Right renal cortex interstitium (tissue), 3 donors: ENCODE measurements at places on chromosomes 1 and 21. TPM values are rescaled to one million over a fixed set of nuclear protein-coding genes. Genes with fewer than 3 reads are reported as not detected.

The LENEP gene
- not detected for polyA plus RNA-seq

The OR6K3 gene
- polyA plus RNA-seq, result 0.07 TPM

The EDARADD gene
- 7.0 TPM for polyA plus RNA-seq

The GNAT2 gene
- not detected for polyA plus RNA-seq

The REN gene
- polyA plus RNA-seq, result 197 TPM

The RBM11 gene
- 4.7 TPM for polyA plus RNA-seq

The C1orf226 gene
- polyA plus RNA-seq, result 15.3 TPM

The FCRL2 gene
- polyA plus RNA-seq, result 0.11 TPM

The KRTAP7-1 gene
- polyA plus RNA-seq, result not detected

The C1orf56 gene
- 11.3 TPM for polyA plus RNA-seq

DNA sequence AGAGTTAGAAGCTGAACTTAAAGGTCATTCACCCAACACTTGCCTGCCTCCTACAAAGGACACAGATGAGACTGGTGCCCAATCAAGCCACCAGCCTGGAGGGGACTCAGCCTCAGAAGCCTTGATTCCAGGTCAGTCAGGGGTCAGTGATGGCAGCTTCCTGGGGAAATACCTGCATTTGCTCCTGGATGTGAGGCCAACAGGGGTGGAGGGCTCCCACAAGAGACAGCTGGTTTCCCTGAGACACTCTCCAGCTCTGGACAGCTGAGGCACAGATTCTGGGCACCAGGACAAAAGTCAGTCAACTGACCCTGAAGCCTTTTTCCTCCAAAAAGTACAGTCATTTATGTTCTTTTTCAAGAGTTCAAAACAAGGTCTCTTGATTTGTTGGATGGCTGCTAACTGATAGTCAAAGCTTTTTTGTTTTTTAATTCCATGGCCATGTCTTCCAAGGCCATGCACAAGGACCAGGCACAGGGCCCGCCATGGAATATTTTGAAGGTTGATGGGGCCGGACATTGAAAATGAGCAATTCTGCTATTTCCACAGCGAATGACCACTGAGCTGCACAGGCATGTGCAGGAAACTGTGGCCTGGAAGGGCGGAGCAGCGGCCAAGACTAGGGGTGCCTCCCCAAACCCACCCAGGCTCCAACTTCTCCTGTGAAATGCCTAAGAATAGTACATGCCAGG, 1.8 kb downstream of the C2CD2 start:
- no peak for DNase-seq

DNA sequence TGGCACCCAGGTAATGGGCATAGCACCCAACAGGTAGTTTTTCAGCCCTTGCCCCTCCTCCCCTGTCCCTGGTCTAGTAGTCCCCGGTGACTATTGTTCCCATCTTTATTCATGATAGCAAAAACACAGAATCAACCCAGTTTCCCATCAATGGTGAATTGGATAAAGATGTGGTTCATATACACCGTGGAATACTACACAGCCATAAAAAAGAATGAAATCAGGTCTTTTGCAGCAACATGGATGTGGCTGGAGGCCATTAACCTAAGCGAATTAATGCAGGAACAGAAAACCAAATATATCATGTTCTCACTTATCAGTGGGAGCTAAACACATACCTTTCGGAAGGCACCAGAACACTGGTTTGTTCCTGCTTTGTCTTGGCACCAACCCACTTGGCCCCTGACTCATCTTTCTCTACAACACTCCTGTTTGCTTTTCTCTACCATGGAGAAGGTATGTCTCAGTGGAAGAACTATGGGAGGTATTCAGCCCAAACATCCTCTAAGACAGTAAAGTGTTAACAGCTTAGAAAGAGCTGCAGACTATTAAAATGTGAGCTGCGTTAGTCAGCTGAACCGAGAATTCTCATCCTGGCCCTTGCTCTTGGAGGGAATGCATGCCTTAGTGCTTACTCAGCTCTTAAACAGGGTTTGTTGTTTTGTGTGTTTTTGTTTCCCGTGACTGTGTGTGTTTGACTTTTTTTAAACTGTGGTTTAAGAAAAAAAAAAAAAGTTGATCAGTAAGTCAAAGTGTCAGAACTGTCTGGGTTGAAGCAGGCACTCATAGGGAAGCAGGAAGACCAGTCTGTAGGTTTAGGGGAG, 203.0 kb downstream of the TOMM20 start:
- DNase-seq, result no peak

GRCh38 chr21:38268864-38269575, 12.2 kb downstream of the KCNJ15 start:
- DNase-seq, result no peak

- DNase-seq, result no peak
Observed at GRCh38 chr1:178752891-178753290, 27.8 kb downstream of the RALGPS2 start.

DNA sequence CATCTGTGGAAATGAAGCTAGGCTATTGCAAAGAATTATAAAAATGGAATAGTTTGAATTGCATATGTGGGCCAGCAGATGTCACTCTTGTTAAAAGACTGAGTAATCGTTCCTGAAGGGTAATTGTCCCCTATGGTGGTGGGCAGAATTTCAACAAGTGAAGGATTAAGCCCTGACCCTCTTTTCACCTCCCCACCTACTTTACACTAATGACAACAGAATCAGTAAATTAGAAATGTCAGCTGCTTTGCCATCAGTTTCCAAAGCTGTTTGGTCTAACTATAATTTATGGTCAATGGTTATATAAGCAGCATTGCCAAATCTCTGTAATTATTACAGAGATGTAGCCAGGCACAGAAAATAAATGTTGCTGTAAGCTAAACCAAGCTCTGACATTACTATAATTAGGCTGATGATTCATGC, 898.6 kb downstream of the AMY1C start:
- no peak for DNase-seq

- DNase-seq, result no peak
Observed at GRCh38 chr1:7501084-7501491, 270.0 kb upstream of the VAMP3 start.

GRCh38 chr1:173112129-173112528, 61.4 kb upstream of the TNFSF18 start:
- DNase-seq, result no peak

- DNase-seq, result no peak
Observed at GRCh38 chr1:164769486-164770130, 210.6 kb downstream of the PBX1 start.

DNA sequence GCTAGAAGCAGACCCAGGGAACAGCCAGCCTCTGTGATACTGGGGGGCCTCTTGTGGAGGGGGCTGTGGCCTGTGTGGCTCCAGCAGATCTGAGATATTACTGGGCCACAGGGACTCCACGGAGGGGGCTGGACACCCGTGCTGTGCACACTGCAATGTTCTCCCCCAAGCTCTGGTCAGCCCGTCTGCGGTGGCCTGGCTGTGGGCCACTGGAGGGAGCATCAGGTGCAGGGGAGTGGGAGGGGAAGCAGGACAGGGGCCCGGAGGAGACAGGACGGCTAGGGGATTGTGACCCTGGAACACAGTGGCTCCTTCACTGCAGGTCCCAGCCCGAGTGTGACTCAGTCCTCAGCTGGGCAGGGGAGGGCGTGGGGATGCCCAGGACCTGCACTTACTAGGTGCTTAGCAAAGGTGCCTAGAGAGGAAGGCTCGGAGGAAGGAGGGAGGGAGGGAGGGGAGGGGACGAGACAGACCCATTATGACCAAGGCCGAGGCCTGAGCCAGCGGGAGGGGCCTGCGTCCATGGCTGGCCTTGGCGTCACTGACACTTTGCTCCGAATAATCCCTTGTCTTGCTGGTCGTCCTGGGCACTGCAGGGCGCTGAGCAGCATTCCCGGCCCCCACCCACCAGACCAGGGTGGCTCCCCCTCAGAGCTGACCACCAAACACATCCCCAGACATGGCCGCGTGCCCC, 44.2 kb downstream of the PRDM16 start:
- DNase-seq, result no peak

GRCh38 chr1:87673748-87674147, 345.1 kb downstream of the LMO4 start:
- no peak for DNase-seq

DNA sequence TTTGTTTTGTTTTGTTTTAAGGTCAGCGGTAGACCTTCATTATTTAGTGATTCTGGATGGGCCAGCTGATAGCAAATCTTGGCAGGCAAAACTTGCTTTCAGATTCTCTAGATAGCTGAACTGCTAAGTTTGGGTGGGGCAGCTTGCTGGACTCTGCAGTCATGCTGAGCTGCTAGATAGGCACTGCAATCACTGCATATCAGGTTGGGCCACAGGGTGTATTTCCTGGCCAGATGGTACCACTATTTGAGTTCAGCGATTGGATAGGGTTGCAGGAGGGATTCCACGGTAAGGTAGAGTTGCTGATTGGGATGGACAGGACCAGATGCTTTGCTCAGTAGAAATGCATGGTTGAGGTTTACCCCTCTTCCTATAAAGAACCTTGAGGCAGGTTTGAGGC, 579.3 kb upstream of the ADGRL4 start:
- no peak for DNase-seq

DNA sequence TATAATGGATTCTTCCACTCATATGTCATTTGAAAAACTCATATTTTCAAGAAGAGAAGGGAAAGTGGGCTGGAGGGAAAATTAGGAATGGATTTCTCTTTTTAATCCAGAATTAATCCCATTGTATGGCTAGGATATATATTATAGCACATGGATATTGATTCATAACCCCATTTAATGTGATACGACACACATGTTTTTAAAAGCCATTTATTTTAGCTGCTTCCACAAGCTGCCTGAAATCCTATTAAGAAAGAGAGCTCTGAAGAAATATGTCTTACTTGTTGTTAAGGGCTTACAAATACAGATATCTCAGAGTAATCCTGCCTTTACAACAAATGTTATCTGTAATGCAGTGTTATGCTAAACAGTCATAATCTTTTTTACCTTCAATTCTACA, 598.6 kb downstream of the AMY1C start:
- DNase-seq, result no peak

DNA sequence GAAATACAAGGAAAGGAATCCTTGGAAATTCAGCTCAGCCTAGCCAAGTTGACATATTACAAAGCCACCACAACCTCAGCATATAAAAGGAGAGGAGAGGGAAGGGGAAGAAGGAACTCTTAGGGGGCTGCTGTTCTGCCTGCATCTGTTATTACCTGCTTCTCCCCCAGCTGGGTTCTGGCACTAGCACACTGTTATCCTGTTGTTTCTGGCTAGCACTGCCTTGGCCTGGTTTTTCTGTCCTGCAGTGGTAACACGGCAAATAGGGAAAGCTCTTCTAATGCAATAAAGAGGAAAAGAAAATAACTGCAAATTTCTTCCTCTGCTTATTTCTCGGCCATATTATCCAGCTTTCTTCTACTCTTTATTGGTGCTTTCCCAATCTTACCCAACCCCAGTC, 16.5 kb upstream of the VCAM1 start:
- DNase-seq, result no peak

DNA sequence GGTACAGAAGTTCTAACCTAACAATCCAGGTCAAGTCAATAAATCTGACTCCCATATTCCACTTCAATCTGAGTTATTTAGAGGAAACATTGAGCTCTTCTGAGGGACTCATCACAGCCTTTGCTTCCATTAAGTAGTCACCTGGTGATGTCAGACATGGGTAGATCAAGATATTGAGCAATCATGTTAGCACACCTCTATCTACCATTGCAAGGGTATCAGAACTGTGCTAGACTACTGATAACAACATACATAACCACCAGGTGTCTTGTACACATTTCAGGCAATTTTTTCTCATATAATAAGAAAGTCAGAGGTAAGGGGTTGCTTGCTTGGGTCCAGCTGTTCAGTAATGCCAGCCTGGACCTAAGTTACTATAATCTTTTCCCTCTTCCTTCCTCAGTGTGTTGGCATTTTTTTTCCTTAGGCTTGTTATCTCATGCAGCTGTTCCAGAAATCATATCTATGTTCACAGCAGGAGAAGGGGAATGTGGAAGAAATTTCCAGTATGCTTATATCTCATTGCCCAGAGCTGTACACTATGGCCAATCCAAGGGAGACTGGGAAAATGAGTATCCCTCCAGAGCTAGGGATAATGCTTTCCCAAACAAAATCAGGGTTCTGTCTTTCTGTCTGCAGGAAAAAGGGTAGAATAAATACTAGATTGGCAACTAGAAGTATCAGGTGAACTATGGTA, 52.3 kb downstream of the GRIK1 start:
- no peak for DNase-seq

GRCh38 chr1:78223417-78224215, 177.8 kb downstream of the GIPC2 start:
- no peak for DNase-seq

GRCh38 chr1:155809088-155809487, 47.9 kb downstream of the GON4L start:
- no peak for DNase-seq

- DNase-seq, result no peak
Observed at GRCh38 chr1:246573491-246573890, 7.2 kb downstream of the CNST start.

DNA sequence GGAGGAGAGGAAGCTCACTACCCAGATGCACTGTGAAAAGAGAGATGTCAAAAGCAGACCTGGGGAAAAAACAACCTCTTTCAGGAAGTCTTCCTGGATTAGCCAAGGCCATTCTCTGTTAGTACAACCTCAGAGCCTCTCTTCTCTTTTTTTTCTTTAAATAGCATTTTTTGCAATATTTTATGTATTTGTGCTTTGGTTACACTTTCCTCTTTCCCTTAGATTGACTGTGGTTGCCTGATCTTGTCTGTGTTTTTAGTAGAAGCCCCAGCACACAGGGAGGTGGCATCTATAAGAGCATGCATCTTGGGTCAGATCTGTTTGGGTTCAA, 18.8 kb downstream of the SLC26A9 start:
- DNase-seq, result no peak

DNA sequence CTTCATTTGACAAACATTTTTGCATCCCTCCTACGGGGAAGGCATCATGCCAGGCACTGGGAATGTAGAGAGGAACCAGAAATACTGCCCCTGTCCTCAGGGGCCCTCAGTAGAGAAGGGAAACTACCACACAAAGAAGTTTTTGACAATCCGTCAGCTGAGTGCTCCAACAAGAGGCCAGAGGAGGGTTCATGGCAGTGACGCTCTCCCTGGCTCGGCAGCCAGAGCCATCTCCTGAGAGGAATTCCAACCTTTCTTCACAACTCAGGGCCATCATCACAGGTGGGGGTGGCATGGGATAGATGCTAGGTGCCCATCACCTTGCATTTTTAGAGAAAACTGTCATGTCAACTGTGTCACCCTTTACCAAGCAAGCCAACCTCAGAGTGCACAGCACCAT, 154.1 kb downstream of the HIVEP3 start:
- DNase-seq, result no peak

DNA sequence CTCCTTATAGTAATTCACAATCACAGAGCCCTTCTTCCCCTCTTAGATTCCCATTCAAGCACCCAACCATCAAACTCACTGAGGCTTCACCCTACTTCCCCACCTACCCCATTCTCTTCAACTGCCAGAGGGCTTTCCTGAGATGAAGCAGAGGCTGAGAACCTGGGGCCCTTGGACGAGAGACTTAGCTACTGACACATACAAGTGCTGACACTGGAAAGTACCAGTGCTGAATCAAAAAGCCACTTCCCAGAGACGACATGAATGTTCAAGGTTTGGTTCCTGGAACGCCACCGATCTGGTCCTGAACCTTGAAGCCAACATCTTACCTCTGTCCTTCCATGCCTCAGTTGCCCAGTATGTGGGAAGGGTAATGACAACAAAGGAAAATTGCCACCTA, 16.6 kb upstream of the RAP1A start:
- no peak for DNase-seq
